CD4-positive, alpha-beta T cell treated with Interleukin-15 for 4 hours (primary cell): ENCODE measurements at places on chromosomes 16 and 17.

- DNase-seq = no peak
These were observed 69.6 kb downstream of the VMP1 start for GRCh38 chr17:59777033-59777432.

DNA sequence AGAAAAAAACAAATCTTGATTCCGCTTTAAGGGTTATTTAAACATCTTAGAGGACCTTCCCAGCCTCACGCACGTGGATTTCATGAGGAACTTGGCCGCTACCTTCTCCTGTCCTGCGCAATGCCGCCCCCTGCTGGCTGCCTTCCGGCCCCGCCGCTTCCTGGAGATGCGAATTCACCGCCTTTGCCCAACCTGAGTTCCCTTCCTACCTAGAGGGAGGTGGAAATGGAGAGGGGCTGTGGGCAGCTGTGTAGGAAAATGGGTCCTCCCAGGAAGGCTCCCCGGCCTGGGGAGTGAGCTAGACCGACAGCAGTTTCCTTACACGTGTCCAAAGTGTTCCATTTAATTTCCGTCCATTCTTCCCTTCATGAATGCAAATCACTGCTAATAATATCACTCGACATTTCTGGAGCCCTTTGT, 1.0 kb upstream of the ABCC12 start:
- peak; percentile 70 for DNase-seq

DNA sequence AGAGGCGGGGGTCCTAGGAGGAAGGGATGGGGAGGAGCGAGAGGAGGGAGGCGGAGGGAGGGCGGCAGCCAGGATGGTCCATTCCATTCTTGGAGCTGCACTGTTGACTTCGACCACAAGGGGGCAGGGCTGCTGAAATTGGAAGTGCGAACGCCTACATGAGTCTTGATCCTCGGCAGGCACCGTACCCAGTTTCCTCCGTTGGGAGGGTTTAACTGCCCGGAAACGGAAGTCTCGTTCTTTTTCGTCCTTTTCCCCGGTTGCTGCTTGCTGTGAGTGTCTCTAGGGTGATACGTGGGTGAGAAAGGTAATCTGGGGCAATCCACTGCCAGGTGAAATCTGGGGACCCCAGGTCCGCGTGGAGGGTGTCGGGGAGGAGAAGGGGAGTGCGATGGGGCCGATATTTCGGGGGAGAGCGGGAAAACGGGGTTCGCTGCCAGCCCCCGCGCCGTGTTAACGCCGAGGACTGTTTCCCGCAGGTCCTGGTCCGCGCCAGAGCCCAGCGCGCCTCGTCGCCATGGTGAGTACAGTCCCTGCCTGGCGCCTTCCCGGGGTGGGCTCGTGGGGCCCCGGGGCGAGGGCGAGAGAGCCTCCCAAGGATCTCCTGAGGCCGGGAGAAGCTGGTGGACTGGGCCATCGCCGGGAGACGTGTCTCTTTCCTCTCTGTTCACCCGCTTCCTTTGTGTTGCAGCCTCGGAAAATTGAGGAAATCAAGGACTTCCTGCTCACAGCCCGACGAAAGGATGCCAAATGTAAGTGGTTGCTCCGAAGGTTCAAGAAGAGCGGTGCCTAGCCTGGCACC, at the start of gene RPL38:
Gene RPL38 (plus strand): TSS at position 240 of the 802 bp plus-strand sequence. CDS start 278 bp downstream, at position 518.
- DNase-seq = peak; percentile 96

GRCh38 chr16:28981517-28981916, 3.3 kb upstream of the LAT start:
- no peak for DNase-seq

- DNase-seq = peak; percentile 72
These were observed 23.0 kb upstream of the NSRP1 start for GRCh38 chr17:30093463-30094147.

- DNase-seq = no peak
These were observed 17.0 kb downstream of the N4BP1 start for GRCh38 chr16:48592839-48593429.

DNA sequence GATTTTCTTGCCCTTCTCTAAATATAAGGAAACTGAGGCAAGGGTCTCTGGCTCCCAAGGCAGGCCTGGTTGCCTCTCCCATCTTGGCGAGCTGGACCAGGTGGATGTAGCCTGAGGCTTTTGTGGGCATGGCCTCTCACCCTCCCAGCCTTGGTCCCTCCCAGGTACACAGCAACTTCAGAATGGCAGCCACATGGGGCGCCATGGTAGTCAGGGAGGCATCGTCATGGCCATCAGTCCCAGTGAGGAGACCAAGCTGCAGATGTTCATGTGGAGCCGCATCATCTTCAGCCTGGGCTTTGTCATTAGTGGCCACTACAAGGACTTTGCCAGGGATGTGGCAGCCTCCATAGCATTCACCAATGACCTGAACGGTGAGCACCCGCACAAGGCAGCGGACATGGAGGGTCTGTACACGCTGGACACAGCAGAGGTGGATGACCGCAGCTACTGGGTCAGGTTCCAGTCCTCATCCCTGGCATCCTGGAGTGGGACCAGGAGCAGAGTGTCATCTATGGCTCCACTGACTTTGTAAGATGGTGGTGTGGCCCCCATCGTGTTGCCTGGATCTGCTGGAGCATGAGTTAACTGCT, 165.8 kb upstream of the ZNF267 start:
- DNase-seq = no peak

- DNase-seq = no peak
These were observed 442.3 kb downstream of the NPIPA7 start for GRCh38 chr16:16821261-16821660.

GRCh38 chr17:27960183-27960849, 67.2 kb upstream of the LYRM9 start:
- DNase-seq = no peak

DNA sequence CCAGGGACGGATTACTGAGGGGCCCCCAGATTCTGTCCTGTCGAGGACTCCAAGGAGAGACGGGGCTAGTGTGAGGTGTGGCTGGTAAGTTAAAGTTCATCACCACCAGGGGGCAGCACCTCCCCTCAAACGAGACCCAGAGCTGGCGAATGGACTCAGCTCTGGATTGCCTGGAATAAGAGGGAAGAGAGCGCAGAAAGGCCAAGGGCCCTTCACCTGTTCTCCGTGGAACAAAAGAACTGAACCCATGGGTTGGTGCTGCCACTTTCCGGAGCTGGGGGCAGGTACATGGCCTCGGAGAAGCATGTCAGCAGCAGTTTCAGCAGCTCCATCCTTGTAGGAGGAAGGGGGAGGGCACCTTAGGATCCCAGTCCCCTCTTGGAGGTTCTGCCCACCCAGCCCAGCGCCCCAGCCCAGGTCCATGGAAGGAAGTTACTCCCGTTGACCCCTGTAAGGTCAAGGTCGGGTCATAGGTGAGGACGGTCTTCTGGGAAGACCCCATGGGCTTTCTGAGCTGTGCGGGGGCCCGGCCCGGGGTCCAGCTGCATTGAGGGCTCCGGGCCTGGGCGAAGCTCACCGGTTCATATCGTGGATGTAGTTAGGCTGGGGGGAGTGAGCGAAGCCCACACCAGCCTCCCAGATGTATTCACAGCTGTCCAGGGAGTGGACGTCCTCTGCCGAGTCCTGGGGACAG, 10.8 kb downstream of the HID1 start:
- DNase-seq = peak; percentile 83

- DNase-seq = no peak
These were observed 577.5 kb downstream of the RBFOX1 start for GRCh38 chr16:7910116-7910515.

- DNase-seq = no peak
These were observed 12.0 kb downstream of the LITAFD start for GRCh38 chr16:8893976-8894690.

- no peak for DNase-seq
These were observed 53.3 kb upstream of the ENDOV start for GRCh38 chr17:80361495-80362220.

GRCh38 chr17:55407641-55408566, 13.7 kb downstream of the MMD start:
- no peak for DNase-seq
